ENCODE measurements at places on chromosomes 16 and 17.
A peak's percentile ranks its signal among the peaks of the same experiment; 100 is the strongest.

- DNase-seq: no peak
These were observed 71.6 kb downstream of the CDK5R1 start for GRCh38 chr17:32558326-32558955.

GRCh38 chr17:43367737-43368242 is 31.0 kb upstream of the ARL4D start:
- DNase-seq: peak; percentile 78

DNA sequence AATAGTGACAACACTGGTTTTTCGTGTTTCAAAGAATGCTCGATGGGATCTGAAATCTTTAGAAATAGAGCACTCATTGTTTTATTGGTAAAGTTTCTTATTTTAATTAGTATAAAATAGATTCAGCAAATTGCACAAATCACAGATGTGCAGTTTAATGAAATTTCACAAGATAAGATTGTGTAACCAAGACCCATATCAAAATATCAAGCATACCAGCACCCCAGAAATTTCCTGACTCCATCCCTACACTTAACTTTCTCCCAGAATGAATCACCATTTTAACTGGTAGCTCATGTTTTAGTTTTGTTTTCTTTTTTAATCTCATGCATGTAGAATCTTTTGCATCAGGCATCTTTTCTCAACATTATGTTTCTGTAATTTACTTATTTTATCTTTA is 185.9 kb downstream of the KCNJ2 start:
- DNase-seq: no peak

- DNase-seq: peak; percentile 73
These were observed 2.0 kb upstream of the SPAG7 start for GRCh38 chr17:4969551-4970173.

DNA sequence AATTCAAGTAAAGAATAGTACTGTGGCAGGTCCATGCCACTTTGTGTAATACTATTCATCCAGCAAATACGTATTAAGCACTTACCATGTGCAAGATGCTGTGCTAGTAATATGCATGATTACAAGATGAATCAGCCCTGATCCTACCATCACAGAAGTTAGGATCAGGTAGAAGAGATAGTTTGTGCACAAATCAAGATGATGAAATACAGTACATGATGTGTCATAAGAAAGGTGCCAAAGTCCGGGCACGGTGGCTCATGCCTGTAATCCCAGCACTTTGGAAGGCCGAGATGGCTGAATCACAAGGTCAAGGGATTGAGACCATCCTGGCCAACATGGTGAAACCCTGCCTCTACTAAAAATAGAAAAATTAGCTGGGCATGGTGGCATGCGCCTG is 10.9 kb downstream of the COG4 start:
- no peak for DNase-seq

DNA sequence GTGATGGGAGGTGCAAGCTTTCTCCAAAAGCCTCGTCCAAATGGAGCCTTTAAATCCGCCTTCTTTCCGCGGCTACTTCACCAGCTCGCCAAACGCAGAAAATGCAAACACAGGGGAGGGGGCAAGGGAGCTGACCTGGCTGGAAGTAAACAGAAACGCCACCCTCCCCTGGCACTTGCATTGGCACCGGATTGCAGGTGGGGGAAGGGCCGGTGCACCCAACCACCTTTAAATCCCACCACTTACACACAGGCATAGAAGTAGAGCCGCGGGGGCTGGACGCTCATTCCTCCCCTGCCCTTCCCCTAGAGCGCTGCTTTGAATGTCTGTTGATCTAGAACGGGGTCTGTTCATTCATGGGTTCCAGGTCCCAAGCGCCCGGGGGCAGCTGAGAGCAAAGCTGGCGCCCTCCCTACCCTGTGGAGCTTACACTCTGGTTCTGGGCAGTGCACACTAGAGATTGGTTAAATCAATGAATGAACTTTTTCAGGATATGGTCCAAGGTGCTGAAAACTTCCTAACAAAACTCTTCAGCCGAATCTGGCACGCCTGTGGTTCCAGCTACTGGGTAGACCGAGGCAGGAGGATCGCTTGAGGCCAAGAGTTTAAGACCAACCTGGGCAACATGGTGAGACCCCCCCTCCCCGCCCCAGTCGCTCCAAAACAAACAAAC is 920 bp upstream of the ZCCHC14 start:
- DNase-seq: peak; percentile 19

GRCh38 chr17:74211141-74211911 is 2.0 kb upstream of the TTYH2 start:
- DNase-seq: no peak

DNA sequence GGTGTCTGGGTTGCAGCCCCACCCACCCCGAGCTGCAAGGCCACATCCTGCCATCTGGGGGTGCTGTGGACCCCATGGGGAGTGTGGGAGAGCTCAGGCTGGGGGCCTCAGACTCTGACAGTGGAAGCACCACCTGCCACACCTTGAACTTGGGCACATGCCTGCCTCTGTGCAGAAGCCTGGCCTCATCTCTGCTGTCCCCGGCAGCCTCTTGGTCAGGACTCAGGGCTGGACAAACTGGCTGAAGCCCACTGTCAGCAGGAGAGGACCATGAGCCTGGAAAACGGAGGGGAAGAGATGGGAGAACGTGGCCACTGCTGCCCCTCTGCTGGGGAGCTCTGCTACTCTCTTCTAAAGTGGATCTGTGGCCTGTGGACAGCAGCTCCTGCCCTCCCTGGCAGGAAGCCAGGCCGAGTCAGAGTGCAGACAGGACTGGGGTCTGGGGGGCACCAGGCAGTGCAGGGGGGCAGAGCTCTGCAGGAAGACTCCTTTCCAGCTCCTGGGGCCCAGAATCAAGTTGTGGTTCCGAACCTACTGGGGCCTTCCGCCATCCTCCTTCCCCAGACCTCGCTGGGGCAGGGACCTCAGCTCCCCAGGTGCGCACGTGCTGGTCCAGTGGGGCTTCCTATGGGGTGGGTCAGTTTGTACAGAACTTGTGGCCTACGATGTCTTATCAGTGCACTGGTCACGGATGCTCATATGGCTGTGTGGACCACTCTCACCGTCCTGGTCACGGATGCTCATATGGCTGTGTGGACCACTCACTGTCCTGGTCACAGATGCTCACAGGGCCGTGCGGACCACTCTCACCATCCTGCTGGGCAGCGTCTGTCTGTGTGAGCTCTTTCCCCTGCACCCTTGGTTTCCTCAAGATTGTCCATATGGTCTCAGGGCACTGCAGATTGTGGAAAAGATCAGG is 207.7 kb downstream of the LAT start:
- DNase-seq: no peak

- no peak for DNase-seq
These were observed 118.9 kb downstream of the AATF start for GRCh38 chr17:37067555-37068111.

- peak; percentile 37 for DNase-seq
These were observed 227.6 kb downstream of the UTP18 start for GRCh38 chr17:51487947-51488346.

GRCh38 chr17:2030779-2031163 is 818 bp downstream of the DPH1 start:
- no peak for DNase-seq

GRCh38 chr17:80818871-80819270 is 172.8 kb upstream of the CHMP6 start:
- DNase-seq: no peak

- DNase-seq: no peak
These were observed 24.0 kb upstream of the CIBAR2 start for GRCh38 chr16:85136213-85136701.

DNA sequence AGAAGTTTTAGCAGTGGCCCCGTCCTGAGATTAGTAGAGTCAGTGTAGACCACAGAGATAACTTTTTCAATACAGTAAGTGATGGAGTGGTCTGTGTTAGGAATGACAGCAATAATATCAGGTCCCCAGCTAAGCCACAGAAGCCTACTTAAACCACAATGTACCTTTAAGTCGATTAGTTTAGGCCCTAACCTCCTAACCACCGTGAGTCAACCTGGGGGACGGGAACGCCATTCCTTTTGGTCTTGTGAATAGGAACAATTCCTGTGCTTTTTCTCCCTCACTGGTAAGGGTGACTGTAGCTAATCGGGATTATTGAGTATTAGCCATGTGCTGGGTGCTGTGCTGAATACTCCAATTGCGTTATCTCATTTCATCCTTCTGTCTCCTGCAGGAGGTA is 14.0 kb downstream of the YPEL2 start:
- DNase-seq: no peak

GRCh38 chr16:57299009-57299718 is 14.7 kb upstream of the PLLP start:
- DNase-seq: no peak

GRCh38 chr16:4859900-4860255 is 12.6 kb downstream of the UBN1 start:
- no peak for DNase-seq

DNA sequence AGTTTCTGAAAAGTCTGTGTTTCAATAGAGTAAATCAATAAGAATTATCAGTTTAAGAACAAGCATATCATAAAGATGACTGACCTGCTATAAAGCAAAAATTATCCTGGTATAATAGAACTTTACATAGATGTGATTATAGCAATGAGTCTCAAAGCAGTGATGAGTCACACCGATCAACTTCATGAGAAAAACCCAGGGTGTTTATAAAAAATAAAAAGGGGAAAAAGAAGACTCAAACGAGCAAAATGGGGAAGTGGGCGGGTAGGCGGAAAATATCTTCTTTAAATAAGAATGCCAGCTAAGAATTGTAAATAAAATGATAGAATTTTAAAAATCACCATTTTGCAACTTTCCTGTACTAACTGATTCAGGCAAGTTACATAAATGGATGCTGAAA is 46.8 kb downstream of the BRIP1 start:
- no peak for DNase-seq

DNA sequence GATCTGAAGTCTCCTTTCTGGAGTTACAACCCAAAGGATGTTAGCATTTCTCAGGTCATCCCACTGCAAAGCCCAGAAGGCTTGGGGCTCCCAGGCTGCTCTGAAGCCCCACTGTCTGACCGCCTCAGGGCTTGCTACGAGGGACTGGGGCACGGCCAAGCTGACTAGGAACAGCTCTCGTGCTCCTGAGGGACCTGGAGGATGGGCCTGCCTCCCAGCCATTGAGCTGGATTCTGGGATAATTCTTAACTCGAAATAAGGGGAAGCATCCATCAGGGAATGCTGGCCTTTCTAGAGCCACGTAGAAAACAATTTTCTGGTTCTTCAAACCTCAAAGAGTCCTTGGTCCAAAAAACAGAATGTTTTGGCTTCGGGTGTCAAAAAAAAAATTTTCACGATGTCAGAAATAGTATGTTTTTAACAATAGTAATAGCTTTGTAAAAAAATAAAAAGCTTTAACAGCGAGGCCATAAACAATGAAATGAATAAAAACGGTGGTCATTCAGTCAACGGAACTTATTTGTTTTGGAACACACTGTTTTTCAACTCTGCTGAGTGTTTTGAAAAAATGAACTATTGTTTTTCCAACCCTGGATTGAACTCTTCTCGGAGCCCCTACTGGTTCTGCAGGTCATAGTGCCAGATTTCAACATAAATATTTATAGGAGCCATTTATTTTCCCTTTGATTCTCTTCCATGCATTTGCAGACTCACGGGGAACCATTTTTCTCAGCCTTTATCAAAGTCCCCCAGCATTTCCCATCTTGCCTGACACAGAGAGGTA is 16.4 kb upstream of the HERPUD1 start:
- no peak for DNase-seq

DNA sequence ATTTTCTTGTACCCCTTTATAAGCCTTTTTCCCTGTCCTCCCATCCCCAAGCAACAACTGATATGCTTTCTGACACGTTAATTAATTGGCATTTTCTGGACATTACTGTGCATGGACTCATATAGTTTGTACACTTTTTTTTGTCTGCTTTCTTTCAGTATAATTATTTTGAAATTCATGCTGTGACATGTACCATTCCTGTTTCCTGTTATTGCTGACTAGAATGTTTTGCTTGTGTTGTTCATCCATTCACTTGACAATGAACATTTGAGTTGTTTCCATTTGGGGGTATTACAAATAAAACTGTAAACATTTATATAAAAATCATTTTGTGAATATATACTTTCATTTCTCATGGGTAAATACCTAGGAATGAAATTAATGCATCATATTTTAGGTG is 50.6 kb downstream of the RBBP6 start:
- DNase-seq: no peak

DNA sequence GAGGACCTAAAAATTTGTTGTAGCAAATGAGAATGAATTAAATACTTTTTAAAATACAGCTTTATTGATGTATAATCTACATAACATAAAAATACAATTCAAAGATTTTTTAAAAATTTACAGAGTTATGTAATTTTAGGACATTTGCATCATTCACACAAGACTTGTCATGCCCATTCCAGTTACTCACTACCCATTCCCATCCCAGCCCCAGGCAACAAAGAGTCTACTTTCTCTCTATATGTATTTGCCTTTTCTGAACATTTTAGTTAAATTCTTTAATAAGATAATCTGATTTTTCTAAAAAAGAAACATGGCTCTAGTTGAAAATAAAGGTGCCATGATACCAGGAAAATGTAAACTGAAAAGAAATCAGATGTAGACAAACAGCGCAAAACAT is 354.2 kb downstream of the PMP22 start:
- no peak for DNase-seq

- no peak for DNase-seq
These were observed 31.5 kb upstream of the B4GALNT2 start for GRCh38 chr17:49101054-49101534.

DNA sequence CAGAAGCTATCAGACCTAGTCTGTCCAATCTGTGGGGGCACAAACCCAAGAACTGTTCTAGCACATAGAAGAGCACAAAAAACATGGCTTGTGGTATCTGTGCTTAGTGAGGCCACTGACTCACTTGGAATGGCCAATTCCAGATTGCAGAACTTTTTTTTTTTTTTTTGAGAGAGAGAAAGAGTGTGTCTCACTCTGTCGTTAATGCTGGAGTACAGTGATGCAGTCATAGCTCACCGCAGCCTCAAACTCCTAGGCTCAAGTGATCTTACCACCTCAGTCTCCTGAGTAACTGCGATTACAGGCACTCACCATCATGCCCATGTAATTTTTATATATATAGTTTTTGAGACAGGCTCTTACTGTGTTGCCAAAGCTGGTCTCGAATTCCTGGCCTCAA is 77.2 kb upstream of the CLEC3A start:
- DNase-seq: no peak

DNA sequence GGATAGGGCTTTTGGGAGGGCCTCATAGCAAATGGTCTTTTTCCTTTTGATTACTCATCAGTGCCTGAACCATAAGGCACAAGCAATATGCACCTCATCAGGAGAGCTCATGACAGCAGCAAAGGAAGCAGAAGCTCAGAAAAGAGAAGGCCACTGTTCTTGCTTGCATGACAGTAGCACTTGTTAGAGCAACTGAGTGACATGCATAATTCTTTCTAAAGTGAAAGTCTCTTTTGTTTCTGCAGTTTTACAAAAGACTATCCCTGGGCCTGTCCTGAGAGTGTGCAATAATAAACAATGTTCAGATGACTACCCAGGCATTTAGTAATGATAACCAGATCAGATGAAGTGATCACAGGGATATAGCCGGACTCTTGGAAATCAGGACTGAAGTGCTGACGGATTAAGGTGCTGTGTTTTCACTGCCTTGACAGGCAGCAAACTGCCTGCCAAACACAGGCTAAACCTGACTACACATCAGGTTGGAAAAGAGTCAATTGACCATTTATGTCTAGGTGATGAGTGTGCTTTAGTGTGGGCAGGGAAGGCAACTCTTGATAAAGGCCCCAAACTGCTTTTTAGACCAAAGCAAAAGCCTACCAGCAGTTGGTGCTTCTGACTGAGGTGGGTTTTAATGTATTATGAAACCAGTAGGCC is 1860.3 kb downstream of the TP53TG3F start:
- no peak for DNase-seq

- no peak for DNase-seq
These were observed 660 bp downstream of the RBBP6 start for GRCh38 chr16:24539850-24540601.
